ENCODE measurements at places on chromosomes 4 and X. TPM values are rescaled to one million over a fixed set of nuclear protein-coding genes. Genes with fewer than 3 reads are reported as not detected.

The RAI2 gene
- 1.7 TPM for total RNA-seq

The NLRP2B gene
- total RNA-seq = not detected

The CCDC110 gene
- 3.6 TPM for total RNA-seq

The PCDH7 gene
- total RNA-seq = 18.0 TPM

DNA sequence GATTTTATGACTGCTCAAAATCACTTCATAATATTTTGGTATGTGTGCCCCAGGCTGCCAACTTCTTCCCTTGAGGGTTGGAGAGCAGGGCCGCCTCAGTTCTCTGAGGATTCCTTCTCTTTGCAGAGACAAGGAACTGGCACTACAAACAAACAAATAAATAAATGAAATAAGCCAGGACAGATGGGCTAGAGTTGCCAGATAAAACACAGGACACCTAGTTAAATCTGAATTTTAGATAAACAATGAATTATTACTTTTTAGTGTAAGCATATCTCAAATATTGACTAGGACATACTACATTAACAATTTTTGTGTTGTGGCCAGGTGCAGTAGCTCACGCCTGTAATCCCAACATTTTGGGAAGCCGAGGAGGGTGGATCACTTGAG lies 122.5 kb downstream of the FHDC1 start:
- no peaks in the 10 kb centered on the region for H3K27me3 ChIP-seq
- no peaks in the 10 kb centered on the region for H3K4me1 ChIP-seq

GRCh38 chrX:19920945-19921344 lies 33.5 kb upstream of the SH3KBP1 start:
- no peak for DNase-seq
- H3K4me1 ChIP-seq = no peaks in the 10 kb centered on the region
- H3K4me3 ChIP-seq = no peak overlapping the region
- no peaks in the 10 kb centered on the region for H3K36me3 ChIP-seq

DNA sequence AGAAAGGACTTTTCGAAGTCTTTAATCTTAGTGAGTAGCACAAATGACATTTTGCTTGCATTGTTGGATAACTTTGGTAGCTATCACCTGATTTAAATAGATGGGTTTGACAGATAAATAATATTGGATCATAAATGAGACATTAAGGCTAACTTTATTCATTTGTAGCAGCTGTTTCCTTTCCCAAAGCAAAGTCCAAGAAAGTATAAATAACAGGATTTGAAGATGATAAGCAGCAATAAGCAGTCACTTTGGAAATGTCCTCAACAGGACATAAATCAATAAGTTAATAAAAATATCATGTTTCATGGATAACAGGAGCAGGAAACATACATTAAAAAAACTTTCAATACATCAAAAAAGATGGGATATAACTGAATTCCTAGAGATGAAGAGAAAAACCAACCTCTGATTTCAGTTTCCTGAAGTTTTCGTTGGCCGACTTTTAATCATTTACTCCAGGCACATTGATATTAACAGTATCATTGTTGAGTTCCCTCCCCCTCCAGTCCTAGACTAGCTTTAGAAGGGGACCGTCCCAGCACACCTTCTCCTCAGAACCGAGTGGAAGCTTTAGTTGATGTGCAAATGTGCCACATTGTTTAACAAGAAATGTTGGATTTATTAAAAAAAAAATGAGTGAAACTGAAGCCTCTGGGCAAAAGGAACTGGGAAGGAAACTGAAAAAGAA lies 169.9 kb upstream of the AGA start:
- H3K27ac ChIP-seq = no peak overlapping the region
- DNase-seq = no peak
- no peak overlapping the region for H3K4me3 ChIP-seq
- no peaks in the 10 kb centered on the region for H3K4me1 ChIP-seq

GRCh38 chrX:22378296-22378695 lies 105.6 kb downstream of the CBLL2 start:
- no peak for DNase-seq
- H3K27ac ChIP-seq = no peak overlapping the region
- H3K36me3 ChIP-seq = no peaks in the 10 kb centered on the region
- no peak overlapping the region for H3K4me3 ChIP-seq
- H3K27me3 ChIP-seq = no peaks in the 10 kb centered on the region

GRCh38 chr4:100988876-100989275 lies 358.4 kb downstream of the PPP3CA start:
- no peaks in the 10 kb centered on the region for H3K36me3 ChIP-seq
- DNase-seq = no peak
- no peak overlapping the region for H3K4me3 ChIP-seq
- H3K27me3 ChIP-seq = no peaks in the 10 kb centered on the region

DNA sequence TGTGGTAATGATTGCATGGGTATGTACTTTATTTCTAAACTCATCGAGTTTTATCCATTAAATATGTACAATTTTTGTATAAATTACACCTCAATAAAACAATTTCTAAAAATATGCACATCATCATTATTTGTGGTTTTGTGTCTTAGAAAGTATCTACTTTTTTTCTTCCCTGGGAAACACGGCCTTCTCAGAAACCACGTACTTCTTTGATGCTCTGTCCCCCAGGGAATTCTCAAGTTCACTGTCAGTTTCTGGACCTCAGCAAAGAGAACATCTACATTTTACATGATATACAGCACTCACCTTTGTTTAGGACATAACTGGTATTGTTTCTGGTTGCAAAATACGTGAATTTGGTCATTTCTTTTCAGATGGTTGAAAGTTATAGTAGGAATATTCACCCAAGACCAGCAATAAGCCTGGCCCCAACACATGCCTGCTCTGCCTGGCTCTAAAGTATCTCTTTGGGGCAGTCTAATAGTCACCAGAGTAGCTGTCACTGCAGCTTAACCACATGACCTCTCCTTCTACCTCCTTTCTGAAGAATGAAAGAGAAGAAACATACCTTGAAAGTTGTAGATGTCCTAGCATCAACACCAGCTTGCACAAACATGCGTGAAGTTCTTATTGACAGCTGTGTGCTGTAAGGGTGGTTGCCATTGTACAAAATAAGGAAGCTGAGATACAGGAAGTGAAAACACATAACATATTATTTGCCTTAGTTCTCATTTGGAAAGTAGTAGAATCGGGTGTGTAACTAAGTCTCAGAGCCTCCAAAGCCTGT lies 48.4 kb upstream of the SPANXN4 start:
- no peak for DNase-seq
- H3K36me3 ChIP-seq = no peaks in the 10 kb centered on the region
- no peak overlapping the region for H3K4me3 ChIP-seq
- H3K27ac ChIP-seq = no peak overlapping the region
- H3K4me1 ChIP-seq = no peaks in the 10 kb centered on the region

- peak; percentile 81 for DNase-seq
- H3K27me3 ChIP-seq = no peaks in the 10 kb centered on the region
- no peak overlapping the region for H3K4me3 ChIP-seq
- H3K27ac ChIP-seq = no peak overlapping the region
- H3K36me3 ChIP-seq = no peaks in the 10 kb centered on the region
Observed at GRCh38 chr4:152500800-152501434, 35.0 kb downstream of the FBXW7 start.

DNA sequence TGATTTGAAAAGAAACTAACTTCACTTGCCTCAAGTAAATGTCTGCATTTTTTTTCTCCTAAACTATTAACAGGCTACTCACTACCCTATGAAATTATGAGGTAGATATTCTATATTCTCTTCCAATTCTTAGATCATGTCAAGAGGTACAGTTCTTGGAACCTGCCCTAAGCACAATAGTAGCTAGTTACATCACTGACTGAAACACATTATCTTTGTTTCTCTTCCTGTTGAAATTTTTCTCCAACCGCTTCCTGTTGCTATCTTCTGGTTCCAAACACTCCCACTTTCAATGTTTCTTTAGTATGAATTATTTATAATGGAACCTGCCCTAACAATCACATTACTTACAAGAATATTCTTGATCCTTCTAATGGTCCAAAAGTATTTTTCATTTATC lies 5.0 kb upstream of the BANK1 start:
- no peak overlapping the region for H3K27ac ChIP-seq
- no peak for DNase-seq
- H3K27me3 ChIP-seq = no peaks in the 10 kb centered on the region
- no peaks in the 10 kb centered on the region for H3K4me1 ChIP-seq
- H3K4me3 ChIP-seq = no peak overlapping the region
- no peaks in the 10 kb centered on the region for H3K36me3 ChIP-seq

GRCh38 chr4:66885501-66886165 lies 659.7 kb downstream of the CENPC start:
- no peak overlapping the region for H3K4me3 ChIP-seq
- no peaks in the 10 kb centered on the region for H3K36me3 ChIP-seq
- H3K27me3 ChIP-seq = no peaks in the 10 kb centered on the region
- H3K4me1 ChIP-seq = no peaks in the 10 kb centered on the region
- DNase-seq = no peak
- no peak overlapping the region for H3K27ac ChIP-seq

DNA sequence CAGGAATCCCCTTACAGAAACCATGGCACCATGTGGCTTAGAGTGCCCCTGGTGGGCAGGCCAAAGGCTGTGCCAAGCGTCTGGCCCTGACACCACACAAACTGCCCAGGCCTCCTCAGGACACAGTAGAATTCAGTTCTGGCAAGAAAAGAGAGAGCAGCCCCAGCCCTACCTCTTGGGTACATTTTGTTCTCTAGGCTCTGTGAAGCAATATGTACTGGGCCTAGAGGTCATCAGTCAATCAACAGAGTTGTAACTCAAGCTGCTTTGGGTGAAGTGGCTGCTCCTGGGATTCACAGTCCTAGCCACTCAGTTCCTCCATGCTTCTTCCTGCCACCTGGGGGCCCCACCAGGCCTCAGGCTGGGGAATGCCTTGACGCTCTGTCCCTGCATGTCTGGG lies 158.1 kb upstream of the MAMLD1 start:
- H3K4me3 ChIP-seq = no peak overlapping the region
- no peak overlapping the region for H3K27ac ChIP-seq
- DNase-seq = no peak
- H3K27me3 ChIP-seq = no peaks in the 10 kb centered on the region
- H3K36me3 ChIP-seq = no peaks in the 10 kb centered on the region
